Smooth muscle cell of bladder (primary cell): ENCODE measurements at places on chromosomes 12 and 14. TPM values are rescaled to one million over a fixed set of nuclear protein-coding genes. Genes with fewer than 3 reads are reported as not detected.

Gene KCNMB4
- total RNA-seq, result 0.14 and 1.8 TPM in 2 replicates

Gene CHGA
- not detected in 2 replicates for total RNA-seq

Gene IL26
- not detected in 2 replicates for total RNA-seq

Gene TAS2R20
- total RNA-seq, result 2.2 and 2.4 TPM in 2 replicates

Gene ADAMTS20
- total RNA-seq, result under 0.01 TPM in 1 of 2 replicates, not detected in the other

Gene NOXRED1
- total RNA-seq, result 0.09 and 0.14 TPM in 2 replicates

Gene SCN8A
- 3.0 and 12.7 TPM in 2 replicates for total RNA-seq

Gene GALNT9
- total RNA-seq, result 0.14 and 0.28 TPM in 2 replicates

Gene ACVR1B
- 11.8 and 15.6 TPM in 2 replicates for total RNA-seq

Gene SLC6A13
- 0.14 and 0.18 TPM in 2 replicates for total RNA-seq

Gene KRT86
- total RNA-seq, result 0.09 and 0.14 TPM in 2 replicates

Gene KRT77
- total RNA-seq, result not detected in 2 replicates

Gene OTX2
- total RNA-seq, result not detected in 2 replicates

Gene RNASE2
- total RNA-seq, result not detected in 2 replicates

Gene MMP19
- 5.9 and 6.1 TPM in 2 replicates for total RNA-seq

Gene HELB
- total RNA-seq, result 2.6 and 3.1 TPM in 2 replicates

Gene SPIC
- total RNA-seq, result not detected in 2 replicates

Gene TEX22
- total RNA-seq, result 0.37 and 0.43 TPM in 2 replicates

Gene GPX2
- not detected in 2 replicates for total RNA-seq

Gene SP7
- total RNA-seq, result not detected in 2 replicates

Gene ZNF605
- total RNA-seq, result 8.1 and 10.1 TPM in 2 replicates

Gene OR6C74
- total RNA-seq, result not detected in 2 replicates

Gene FAM161B
- 2.8 TPM in 2 replicates for total RNA-seq

Gene EP400
- total RNA-seq, result 5.1 and 7.3 TPM in 2 replicates

Gene BEST3
- total RNA-seq, result not detected in 2 replicates

Gene KLHL28
- 9.0 and 10.5 TPM in 2 replicates for total RNA-seq

Gene TTC9
- total RNA-seq, result under 0.01 TPM in 2 replicates

Gene GARIN6
- not detected in 2 replicates for total RNA-seq

Gene CISTR
- total RNA-seq, result not detected in 2 replicates

Gene HOTAIR
- 0.09 and 0.28 TPM in 2 replicates for total RNA-seq

Gene NANOG
- total RNA-seq, result not detected in 2 replicates

Gene OR4K1
- not detected in 2 replicates for total RNA-seq

Gene TDRD9
- total RNA-seq, result 0.37 and 0.57 TPM in 2 replicates

Gene AICDA
- total RNA-seq, result not detected in 2 replicates

Gene IL23A
- not detected in 2 replicates for total RNA-seq

Gene CELA1
- not detected in 2 replicates for total RNA-seq

Gene CLEC1B
- total RNA-seq, result not detected in 2 replicates

Gene E2F7
- total RNA-seq, result 2.6 and 3.9 TPM in 2 replicates

Gene SYNDIG1L
- total RNA-seq, result not detected in 2 replicates

Gene TMEM229B
- total RNA-seq, result 0.57 and 1.0 TPM in 2 replicates

Gene KRT80
- under 0.01 TPM in 2 replicates for total RNA-seq
